ENCODE measurements at places on chromosomes 7 and 10. TPM values are rescaled to one million over a fixed set of nuclear protein-coding genes. Genes with fewer than 3 reads are reported as not detected.

Gene GLI3
- total RNA-seq, result 7.0 TPM

Gene TMEM184A
- not detected for total RNA-seq

Gene OR2A7
- 0.98 TPM for total RNA-seq

Gene TFPI2
- total RNA-seq, result 97.3 TPM

Gene PPP1R9A
- 0.45 TPM for total RNA-seq

Gene SLC26A3
- total RNA-seq, result not detected

Gene MAGI2
- total RNA-seq, result 16.1 TPM

DNA sequence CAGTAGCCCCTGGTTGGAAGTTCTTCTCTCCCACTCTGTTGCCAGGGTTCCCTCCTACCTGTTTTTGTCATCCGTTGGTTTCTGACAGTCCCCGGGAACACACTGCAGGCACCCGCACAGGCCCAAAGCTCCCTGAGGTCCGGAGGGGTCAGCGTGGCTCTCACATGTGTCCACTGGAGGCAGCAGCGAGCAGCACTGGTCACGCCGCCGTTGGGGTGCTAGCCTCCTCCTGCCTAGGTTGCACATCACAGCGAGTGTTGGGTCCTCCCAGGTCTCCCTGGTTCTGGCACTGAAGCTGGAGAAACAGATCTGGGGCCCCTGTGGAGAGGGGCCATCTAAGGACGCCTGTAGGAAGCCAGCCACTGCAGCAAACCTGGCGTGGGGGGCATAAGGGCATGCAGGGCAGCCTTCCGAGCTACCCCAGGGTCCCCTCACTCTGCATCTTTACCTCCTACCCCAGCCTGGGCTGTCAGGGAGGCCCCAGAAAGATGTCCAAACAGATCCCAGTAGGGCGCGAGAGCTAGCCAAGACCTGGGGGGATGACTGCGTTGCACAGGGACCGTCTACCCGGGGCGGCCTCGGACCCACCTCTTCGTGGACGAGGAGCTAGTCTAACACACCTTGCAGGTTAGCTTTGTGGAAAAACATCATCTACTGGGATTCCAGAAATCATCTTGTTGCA lies 28.9 kb downstream of the LRRC27 start:
- no peak for DNase-seq

DNA sequence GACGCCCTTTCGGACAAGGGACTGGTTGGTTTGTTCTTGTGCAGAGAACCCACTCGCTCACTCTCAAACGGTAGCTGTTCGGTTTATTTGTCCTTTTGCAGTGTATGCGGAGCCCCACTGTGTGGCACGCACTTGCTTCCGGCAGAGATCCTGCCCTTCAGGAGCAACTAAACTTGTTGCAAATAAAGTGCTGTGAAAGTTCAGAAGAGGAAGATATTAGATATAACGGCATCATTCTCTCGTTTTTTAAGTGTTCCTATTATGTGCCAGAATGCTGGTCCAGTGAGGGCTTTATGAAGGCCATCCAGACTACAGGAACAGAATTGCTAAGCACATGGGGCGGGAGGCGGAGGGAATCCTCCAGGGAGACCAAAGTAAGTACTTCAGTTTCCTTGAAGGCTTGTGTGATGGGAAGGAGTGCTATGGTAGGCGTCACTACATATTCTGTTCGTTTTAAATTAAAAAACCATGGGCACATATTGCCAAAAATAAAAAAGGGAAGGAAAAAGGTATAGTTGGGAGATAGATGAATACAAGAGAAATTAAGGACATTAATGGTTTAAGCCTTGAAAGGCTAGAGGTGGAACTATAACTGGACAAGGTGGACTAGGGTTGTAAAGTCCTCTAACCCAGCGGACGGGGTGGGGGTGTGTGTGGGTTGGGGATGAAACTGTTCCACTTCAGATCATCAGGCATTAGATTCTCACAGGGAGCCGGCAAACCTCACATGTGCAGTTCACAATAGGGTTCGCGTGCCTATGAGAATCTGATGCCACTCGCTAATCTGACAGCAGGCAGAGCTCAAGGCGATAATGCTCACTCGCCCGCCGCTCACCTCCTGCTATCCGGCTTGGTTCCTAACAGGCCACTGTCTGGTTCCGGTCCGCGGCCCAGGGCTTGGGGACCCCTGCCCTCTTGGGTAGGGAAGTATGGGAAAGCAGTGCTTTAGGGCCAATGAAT lies 704 bp upstream of the ERLIN1 start:
- DNase-seq, result peak; percentile 62

- DNase-seq, result no peak
Measured at GRCh38 chr10:131895116-131895515, 5.7 kb upstream of the PPP2R2D start.

DNA sequence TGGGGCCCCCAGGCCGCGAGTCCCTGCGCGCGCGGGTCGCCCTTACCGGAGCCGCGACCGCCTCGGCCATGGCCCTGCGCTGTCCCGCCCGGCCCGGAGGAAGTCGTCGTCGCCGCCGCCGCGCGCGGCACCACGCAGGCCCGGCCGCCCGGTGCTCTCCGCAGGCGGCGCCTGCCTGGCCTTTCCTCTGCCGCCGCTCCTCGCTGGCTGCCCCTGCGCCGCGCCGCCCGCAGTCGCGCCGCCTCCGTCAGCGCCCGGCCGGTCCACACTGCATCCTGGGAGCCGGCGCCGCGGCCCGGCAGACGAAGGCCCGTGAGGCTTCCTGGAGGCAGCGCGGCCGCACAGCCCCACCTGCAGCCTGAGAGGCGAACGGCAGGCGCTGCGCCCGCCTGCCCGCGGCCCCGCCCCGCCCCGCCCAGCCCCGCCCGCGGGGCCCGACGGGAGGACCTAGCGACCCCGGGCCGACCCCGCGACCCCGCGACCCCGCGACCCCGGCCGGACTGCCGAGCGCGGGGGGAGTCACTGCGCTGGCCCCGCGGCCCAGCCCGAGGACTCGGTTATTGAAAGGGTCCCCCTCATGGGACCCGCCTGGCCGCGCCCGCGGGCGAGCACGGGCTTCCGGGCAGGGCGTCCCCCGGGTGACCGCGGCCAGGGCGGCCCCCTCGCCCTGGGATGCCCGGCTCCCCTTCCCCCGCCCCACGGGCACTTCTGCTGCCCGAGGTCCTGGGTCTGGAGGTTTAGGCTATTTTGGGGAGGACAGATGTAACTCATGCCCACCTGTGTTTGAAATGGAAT lies at the start of gene ZNF746:
ZNF746 (minus strand) TSS at position 343 of the 795 bp plus-strand sequence; CDS start at position 70, 273 bp downstream.
- peak; percentile 66 for DNase-seq

- peak; percentile 57 for DNase-seq
Measured at GRCh38 chr7:73879977-73880681, 19.2 kb downstream of the TMEM270 start.

GRCh38 chr7:68994841-68995240 lies 603.4 kb upstream of the AUTS2 start:
- peak; percentile 2 for DNase-seq

- DNase-seq, result no peak
Measured at GRCh38 chr7:15352421-15353206, 209.2 kb downstream of the AGMO start.

GRCh38 chr7:4042402-4043045 lies 639.6 kb upstream of the FOXK1 start:
- DNase-seq, result no peak

GRCh38 chr10:116848032-116848943 lies 1.0 kb upstream of the ENO4 start:
- no peak for DNase-seq

- no peak for DNase-seq
Measured at GRCh38 chr7:39367943-39368342, 198.3 kb upstream of the YAE1 start.

GRCh38 chr7:17685141-17685540 lies 255.2 kb downstream of the SNX13 start:
- no peak for DNase-seq
